ENCODE measurements at places on chromosomes 6 and 20. TPM values are rescaled to one million over a fixed set of nuclear protein-coding genes. Genes with fewer than 3 reads are reported as not detected.

DNA sequence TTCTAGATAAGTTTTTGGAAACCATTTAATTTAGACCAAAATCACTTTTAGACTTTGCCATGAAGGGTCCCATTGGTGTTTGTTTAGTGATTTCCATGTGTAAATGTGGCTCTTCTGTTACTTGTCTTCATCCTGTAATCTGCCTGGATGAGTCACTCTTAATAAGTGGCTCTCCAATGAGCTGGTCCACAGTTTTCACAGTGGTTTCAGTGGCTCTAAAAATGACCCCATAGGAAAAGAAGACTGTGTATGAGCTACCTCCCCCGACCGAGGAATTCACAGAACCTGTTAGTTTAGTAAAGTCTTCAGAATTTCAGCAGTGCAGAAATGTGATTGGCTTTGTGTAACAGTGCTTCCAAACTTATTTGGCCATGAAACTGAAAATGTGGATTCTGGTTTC, 492.0 kb upstream of the MARCKS start:
- DNase-seq, result no peak

The KHDC1L gene
- total RNA-seq, result not detected

The MMUT gene
- 15.2 TPM for total RNA-seq

The NHSL1 gene
- 1.2 TPM for total RNA-seq

The MYB gene
- 89.6 TPM for total RNA-seq

The MTFR2 gene
- total RNA-seq, result 34.3 TPM

The CCN6 gene
- 0.74 TPM for total RNA-seq

Data from activated T-cell treated with anti-CD3 and anti-CD28 coated beads, Interleukin-2, amount 50 U/mL, for 72 hours (primary cell).